ENCODE measurements at places on chromosomes 5 and 9.
A peak's percentile ranks its signal among the peaks of the same experiment; 100 is the strongest.

GRCh38 chr9:130041648-130042405 is 1.2 kb downstream of the FNBP1 start:
- DNase-seq: peak; percentile 16

DNA sequence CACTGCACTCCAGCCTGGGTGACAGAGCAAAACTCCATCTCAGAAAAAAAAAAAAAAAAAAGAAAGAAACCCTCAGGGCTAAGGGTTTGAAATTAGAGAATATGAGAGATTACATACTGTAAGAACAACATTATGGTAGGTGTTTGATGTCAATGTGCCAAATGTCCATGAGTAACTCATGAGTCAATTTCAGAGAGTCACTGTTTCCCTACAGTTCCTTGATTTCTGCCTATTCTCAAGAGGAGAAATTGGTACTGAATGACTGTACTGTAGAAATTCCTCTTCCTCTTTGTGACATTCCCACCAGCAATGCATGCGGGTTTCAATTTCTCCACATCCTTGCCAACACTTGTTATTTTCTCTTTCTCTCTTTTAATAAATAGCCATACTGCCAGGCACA is 35.2 kb downstream of the MARVELD2 start:
- no peak for DNase-seq

DNA sequence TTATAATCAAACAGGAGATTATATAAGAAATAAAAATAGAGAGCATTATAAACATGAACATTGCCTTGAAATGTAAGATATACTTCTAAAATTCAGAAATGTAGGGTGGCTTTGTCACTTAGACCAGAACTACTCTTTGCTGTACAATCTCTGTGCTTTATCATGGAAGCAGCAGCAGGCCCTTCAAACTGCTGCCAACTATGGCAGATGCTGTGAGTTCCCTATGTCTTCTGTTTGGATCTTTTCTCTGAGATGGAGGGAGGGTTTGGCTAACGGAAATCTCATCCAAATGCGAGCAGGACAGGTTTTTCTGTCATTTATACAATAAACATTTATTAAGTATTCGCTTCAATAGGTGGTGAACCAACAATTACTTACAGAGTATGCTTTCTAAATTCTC is 34.8 kb upstream of the RICTOR start:
- no peak for DNase-seq

DNA sequence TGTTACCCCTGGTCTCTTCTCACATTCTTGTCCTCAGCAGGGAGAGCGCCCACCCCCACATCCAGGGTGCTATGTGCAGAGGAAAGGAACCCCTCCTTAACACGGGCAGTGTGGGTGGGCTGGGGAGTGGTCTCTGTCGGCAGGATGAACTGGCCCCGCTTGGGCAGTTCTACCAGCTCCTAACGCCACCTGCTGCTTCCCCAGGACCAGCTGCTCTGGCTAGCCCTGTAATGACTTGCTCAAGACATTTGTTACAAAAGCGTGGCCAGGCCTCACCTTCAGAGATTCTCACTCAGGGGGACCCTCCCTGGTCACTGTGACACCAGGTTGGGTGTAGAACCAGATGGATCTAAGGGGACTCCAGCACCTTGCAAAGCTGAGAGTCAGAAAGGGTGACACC is 82.4 kb downstream of the HMCN2 start:
- DNase-seq: no peak

- no peak for DNase-seq
Measured at GRCh38 chr5:42543774-42544173, 120.5 kb downstream of the GHR start.

- no peak for DNase-seq
Measured at GRCh38 chr5:114324282-114324681, 37.6 kb upstream of the KCNN2 start.

GRCh38 chr5:27252911-27253310 is 214.5 kb upstream of the CDH9 start:
- no peak for DNase-seq

DNA sequence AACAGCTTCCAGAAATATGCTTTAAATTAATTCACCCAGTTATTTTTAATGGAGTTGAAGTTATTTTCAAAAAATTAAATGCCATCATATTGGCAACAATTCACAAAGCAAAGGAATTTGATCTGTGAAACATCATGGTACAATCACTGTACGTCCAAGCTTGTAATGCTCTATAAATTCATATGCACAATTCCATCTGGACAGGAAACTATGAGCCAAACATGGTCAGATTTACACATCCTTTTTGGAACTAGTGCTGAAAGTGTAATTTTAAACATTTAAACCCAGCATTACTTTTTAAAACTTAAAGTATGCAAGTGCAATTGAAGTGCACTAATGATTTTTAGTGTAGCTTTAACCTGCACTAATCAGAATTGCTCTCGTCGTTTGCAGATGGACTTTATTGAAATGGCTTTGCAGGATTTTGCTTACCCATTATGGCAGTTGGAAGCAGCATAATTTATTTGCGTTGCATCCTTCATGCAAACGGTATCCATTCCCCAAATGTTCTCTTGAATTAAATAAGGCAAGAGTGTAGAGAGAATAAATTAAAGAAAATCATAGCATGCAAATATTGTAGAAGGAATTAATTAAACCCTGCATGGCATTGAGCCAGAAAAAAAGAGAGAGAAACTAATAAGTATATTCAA is 21.0 kb upstream of the OR13F1 start:
- no peak for DNase-seq

DNA sequence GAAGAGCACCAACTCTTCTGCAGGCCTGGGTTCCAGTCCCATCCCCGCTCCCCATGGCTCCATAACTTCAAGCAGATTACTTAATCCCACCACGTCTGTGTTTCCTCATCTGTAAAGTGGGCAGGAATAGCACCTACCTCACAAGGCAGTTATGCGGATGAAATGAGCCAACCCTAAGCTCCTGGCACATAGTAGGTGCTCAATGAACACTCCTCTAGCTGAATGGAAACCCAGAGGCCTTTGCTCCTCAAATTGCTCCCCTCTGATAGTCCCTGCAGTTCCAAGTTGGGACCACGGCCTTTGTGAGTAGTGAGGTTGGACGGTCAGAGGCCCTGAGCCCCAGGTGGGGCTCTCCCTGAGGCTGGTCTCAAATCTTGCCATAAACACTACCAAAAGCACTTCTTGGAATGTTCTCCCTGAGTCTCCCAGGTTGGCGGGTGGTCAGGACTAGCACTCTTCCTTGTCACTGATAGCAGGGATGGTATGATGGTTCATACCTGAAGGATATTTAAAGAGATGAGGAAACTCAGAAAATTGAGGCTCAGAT is 35.5 kb upstream of the SYNPO start:
- no peak for DNase-seq

GRCh38 chr9:93818827-93819472 is 136.2 kb downstream of the BARX1 start:
- DNase-seq: no peak

- DNase-seq: no peak
Measured at GRCh38 chr5:134085411-134085810, 29.1 kb upstream of the TCF7 start.

GRCh38 chr5:143968071-143968878 is 156.3 kb downstream of the HMHB1 start:
- DNase-seq: peak; percentile 52

GRCh38 chr9:136543830-136544547 is 1.9 kb downstream of the NOTCH1 start:
- no peak for DNase-seq

DNA sequence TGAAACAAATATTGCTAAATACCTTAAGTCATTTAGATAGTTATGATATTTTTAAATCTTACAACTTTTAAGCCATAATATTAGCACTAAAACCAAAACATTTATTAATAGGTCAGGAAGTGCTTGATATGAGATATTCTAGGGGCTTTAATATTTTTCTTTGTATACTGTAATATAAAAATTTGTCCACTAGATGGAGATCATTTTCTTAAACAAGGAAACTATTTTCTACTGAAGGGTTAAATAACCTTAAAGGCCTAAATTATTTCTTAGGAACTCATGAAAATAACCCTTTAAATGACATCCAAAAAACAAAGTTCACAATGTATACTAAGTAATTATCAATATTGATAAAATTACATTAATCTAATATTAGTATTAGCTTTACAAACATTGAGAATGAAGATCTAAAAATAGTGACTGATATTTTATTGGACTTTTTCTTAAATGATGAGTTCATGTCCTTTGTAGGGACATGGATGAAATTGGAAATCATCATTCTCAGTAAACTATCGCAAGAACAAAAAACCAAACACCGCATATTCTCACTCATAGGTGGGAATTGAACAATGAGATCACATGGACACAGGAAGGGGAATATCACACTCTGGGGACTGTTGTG is 635.7 kb downstream of the RAB3C start:
- DNase-seq: peak; percentile 6

GRCh38 chr5:103120607-103121200 is 603 bp downstream of the PPIP5K2 start:
- DNase-seq: no peak
